Activated T-helper 9 cell treated with anti-CD3 and anti-CD28 coated beads, Interleukin-2, amount 50 U/mL, for 16 hours (primary cell): ENCODE measurements at places on chromosomes 2 and 18.

DNA sequence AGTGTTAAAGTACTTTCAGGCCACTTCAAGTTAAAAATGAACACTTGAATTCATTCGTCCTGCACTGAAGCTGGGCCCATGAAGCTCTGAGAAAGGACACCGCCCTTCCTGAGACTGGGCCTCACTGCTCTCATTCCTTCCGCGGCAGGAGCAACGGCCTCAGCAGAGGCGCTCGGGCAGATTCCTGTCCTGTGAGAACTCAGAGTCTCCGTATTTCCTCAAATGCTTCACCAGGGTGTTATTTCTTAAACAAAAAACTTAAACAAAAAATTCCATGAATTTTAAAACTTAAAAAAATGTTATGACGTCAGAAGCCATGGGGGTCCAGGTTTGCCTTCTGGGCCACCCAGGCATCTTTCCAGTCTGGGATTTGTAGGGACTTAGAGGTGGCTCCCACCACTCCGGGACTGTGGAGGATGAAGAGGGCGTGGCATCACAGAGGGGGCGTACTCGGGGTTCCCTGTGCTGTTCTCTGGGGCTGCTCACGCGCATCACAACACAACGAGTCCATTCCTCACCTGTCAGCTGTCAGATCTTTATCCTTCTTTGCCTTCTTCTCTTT, 115.9 kb upstream of the ASB18 start:
- no peak for DNase-seq

DNA sequence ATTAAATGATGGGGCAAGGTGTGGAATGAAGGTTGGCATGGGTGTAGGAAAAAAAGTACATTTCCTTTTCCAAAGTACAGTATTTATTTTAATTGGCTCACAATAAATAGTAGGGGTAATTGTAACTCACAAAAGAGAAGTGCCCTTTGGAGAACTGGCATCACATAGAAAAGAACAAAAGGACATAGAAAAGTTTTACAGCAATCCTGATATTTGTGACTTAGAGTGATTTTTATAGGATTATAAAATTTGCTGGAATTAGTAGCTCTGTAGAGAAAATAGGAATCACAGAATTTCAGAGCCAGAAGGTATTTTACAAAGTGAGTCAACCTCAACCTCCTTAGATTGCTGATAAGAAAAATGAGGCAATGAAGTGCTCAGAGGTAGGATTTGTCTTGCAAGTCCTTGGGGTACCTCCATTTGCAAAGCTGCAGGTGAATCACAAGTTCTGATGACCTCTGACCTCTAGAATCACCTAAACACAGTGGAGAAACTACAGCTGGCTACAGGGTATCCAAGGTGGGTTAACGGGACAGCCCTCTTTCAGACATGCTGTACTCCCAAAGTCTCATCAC, 133.6 kb downstream of the SOCS6 start:
- no peak for DNase-seq

- DNase-seq: no peak
Observed at GRCh38 chr2:205596581-205596980, 85.7 kb upstream of the NRP2 start.

DNA sequence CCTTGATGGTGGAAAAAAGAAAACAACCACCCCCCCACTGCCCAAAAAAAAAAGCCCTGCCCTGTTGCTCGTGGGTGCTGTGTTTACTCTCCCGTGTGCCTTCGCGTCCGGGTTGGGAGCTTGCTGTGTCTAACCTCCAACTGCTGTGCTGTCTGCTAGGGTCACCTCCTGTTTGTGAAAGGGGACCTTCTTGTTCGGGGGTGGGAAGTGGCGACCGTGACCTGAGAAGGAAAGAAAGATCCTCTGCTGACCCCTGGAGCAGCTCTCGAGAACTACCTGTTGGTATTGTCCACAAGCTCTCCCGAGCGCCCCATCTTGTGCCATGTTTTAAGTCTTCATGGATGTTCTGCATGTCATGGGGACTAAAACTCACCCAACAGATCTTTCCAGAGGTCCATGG, 28.0 kb downstream of the MAL start:
- no peak for DNase-seq

DNA sequence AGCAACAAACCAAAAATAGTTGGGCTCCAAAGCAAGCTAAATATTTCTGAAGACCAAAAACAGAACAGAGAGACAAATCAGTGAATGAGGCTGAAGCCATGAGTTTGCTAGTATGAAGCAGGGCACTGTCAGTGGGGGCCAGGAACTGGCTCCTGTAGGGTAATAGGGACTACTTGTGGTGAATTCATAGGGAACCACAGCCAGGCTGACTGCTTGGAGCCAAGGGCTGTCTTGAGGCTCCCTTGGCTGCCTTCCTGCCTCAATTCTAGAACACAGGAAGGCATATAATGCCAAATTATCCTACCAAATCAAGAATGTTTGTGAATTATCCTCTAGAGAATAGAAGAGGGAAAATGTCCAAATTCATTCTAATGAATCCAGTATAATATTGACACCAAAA, 406.0 kb downstream of the CCDC85A start:
- no peak for DNase-seq

- DNase-seq: no peak
Observed at GRCh38 chr18:42623935-42624334, 491.6 kb downstream of the RIT2 start.

DNA sequence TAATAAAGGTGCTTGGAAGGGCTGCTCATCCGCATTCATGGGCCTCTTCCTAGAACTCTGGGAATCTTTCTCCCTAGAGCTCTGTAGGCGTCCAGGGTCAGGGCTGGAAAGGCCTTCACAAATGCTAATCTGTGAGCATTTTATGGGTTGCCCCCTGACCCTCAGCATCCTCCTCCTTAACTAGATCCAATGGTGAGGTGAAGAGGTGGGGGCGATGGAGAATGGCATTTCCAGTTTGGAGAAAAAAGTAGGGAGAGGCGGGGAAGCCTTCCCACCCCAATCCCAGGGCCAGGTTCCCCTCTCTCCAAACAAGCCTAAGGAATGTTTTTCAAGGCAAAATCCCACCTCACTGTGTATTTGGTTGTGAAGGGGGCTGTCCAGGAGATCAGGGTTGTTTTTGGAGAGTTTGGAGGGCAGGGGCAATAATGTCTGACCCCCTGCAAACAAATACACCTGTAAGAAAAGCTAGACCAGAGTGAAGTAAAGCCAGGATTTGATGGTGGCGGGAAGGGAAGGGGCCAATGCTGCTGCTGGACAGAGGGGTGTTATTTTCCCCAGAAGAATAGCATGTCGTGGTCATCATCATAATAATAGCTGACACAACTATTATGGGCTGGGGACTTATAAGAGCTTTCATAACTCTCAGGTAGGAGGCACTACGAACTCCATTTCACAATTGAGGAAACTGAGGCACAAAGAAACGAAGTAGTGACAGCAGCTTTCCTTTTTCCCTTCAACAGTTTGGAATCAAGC, 1.4 kb upstream of the MYCN start:
- DNase-seq: no peak

DNA sequence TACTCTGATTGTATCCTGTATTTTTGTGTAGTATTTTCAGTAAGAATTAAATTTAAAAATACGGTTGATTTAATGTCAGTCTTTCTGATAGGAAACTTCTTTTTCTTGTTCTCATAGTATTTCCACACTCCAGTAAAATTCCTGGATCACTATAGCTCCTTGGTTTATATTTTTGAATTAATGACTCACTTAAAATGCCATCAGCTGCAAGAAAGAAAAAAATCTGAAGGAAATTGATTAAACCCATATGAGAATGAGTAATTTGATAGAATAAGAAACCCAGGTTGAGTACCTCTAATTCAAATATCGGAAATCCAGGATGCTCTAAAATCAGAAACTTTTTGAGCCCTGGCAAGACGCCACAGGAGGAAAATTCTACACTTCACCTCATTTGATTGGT, 186.8 kb upstream of the RND3 start:
- DNase-seq: no peak
